ENCODE measurements at places on chromosomes 4 and X.

DNA sequence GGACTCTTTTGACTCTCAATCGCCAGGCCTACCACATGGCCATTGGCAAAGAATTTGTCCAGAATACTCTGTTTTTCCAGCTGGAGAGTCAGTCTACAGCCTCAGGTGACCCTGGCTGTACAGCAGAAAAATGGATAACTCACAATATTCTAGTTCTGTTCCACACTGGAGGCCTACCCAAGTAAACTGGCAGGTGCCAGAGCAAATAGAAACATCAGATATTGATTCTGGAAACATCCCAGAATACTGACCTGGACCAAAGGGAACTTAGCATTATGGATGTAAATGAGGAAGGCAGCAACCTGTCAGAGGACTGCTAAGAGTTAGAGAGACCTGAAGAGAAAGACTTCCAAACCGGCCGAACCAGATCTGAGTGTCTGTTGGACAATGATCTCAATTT is 147.9 kb upstream of the SMAD1 start:
- no peak for DNase-seq

DNA sequence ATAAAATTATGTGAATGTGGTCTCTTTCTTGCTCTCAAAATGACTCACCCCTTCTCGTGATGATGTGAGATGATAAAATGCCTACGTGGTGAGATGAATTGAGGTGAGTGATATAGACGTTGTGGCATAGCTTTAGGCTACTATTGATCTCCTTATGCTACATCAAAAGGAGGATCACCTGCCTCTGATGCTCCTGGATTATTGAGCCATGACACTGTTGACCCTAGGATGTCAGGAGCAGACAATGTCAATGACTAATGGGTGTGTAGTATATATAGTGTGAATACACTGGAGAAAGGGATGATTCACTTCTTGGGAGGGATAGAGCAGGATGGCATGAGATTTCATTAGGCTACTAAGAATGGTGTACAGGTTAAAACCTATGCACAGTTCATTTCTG is 210.7 kb upstream of the PRPS2 start:
- DNase-seq: no peak

DNA sequence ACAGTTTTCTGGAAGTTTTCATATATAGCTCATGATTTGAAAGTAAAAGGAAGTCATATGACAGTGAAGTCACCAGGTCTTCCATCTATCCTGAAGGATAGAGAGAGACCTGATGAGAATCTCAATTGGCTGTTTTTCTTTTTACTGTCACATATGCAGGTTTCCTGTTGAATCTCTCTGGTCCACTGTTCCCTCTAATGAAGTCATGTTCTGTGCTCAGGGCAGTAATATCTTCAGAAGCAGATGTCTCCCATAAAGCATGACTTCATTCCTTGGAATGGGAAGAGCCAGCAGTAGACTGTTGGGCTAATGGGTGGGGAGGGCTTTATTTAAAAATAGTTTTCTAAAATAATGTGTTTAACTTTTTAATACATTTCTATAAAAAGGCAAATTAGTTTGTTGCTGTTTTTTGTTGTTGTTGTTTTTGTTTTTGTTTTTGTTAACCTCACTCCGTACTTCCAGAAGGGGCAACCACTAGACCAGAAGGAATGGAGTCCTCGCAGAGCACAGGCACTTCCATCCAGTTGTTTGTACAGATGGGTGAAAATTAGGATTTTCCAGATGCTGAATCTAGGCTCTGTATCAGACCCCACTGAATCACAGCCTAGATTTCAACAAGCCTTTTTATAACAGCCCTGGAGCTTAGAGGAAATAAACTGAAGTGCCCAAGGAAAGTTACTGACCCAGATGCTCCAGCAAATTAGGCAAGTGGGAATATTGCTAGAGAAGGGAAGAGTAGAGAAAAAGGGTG is 54.2 kb downstream of the AWAT2 start:
- no peak for DNase-seq

DNA sequence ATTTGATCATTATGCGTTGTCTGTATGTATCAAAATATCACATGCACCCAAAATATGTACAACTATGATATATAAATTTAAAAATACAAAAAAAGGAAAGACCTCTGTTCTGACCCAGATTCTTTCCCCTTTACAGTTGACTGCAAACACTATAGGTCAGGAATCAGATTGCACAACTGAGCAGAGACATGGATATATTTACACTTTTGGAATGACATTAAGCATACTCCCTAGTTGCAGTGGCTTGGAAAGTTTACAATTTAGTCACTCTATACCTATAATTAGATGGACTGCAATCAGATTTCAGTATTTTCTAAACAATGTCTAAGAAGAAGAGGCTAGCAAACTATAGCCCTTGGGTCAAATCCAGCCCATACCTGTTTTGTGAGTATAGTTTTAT is 98.5 kb upstream of the INPP4B start:
- no peak for DNase-seq

GRCh38 chrX:7378406-7378805 is 230.5 kb upstream of the PUDP start:
- DNase-seq: no peak

All from right atrium auricular region (tissue), 2 donors.